ENCODE measurements at places on chromosomes 6 and 20.
A peak's percentile ranks its signal among the peaks of the same experiment; 100 is the strongest.

DNA sequence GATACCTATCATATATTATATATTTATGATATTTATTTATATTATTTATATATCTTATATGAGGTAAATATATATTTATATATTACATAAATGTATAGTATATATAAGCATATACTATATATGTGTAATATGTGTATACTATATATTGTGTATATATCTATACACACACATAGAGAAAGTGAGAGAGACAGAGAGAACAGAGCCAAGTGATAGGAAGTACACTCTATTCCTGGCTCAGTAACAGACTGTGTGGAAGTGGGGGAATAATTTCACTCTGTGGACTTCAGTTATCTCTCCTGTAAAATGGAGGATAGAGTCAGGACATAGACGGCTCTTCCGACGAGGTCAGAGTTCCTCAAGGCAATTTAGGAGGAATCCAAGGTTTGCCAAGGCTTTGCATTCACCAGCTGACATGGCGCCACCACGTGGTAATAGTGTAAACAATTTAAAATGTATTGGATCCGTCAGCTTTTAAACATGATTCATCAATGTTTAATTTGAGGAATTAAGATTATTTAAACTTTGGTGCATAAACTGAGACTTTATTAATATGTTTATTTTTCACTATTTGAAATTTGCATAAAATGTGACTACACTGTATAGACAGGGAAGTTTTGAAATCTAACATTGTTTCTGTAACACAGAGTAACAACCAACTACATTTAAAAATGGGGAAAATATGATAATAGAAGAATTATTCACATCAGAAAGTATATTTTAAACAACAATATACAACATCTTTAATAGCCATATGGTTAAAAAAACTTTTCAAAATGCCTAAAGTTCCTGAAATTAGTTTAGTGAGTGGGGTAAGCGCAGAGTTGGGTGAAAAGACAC lies 75.4 kb upstream of the TMEM244 start:
- DNase-seq, result peak; percentile 44

DNA sequence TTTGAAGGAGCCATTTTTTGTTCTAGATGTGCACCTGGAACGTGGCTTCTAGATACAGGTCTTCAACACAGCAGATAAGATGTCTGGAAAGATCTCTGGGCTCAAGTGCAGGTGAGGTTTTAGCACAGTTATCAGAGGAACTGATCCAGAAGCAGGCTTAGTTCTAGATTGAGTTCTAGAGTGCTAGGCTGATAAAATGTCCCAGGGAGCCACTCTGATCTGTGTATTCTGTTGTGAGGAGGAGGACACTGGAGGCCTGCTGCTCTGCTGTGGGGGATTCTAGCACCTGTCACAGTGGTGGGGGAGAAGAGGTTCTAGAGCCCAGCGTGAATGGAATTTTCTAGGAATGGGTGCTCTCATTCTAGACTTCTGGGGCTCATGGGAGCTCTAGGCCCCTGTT lies 12.0 kb upstream of the CCM2L start:
- DNase-seq, result no peak

GRCh38 chr6:11785415-11785773 lies 6.8 kb upstream of the ADTRP start:
- DNase-seq, result no peak

DNA sequence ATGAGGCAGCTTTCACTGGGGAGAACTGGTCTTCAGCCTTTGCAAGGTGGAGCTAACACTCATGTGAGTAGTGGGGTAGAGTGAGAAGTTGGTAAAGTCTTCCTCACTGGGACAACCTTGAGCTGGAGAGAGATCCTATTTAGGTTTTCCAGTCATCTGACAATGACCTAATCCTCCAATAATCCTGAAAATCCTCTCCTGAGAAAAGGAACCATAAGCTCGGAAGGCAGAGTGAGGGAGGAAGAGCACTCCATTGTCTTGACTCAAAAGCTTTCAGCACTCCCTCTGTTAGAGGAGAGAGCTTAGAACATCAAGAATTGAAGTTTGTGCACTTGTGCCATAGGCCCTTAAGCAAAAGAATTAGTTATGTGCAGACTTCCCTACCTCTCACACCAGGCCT lies 77.8 kb downstream of the TRAM2 start:
- DNase-seq, result peak; percentile 50
